Kidney (tissue), 22 donors: ENCODE measurements at places on chromosomes 5 and 9.
A peak's percentile ranks its signal among the peaks of the same experiment; 100 is the strongest.

- DNase-seq, result no peak
Observed at GRCh38 chr5:95780597-95780996, 41.9 kb downstream of the GLRX start.

- no peak for DNase-seq
Observed at GRCh38 chr5:135234242-135234641, 164.8 kb downstream of the MACROH2A1 start.

- peak; percentile 16 for DNase-seq
Observed at GRCh38 chr9:122307061-122307460, 42.4 kb downstream of the MRRF start.

- DNase-seq, result no peak
Observed at GRCh38 chr5:131640043-131640856, 5.2 kb upstream of the RAPGEF6 start.
